GM18507 (cell line): ENCODE measurements at places on chromosomes 2 and 18.

GRCh38 chr2:237440819-237441281 lies 26.9 kb upstream of the COL6A3 start:
- no peak for DNase-seq

- no peak for DNase-seq
Measured at GRCh38 chr2:65813631-65814173, 381.3 kb upstream of the SPRED2 start.

GRCh38 chr2:232053777-232054176 lies 92.3 kb downstream of the DIS3L2 start:
- no peak for DNase-seq

GRCh38 chr2:30026091-30027055 lies 105.0 kb upstream of the ALK start:
- no peak for DNase-seq

- DNase-seq: no peak
Measured at GRCh38 chr2:221915926-221916325, 343.8 kb upstream of the EPHA4 start.

GRCh38 chr2:105822186-105822585 lies 77.5 kb downstream of the NCK2 start:
- DNase-seq: no peak

GRCh38 chr2:84084856-84085255 lies 374.2 kb downstream of the SUCLG1 start:
- no peak for DNase-seq

DNA sequence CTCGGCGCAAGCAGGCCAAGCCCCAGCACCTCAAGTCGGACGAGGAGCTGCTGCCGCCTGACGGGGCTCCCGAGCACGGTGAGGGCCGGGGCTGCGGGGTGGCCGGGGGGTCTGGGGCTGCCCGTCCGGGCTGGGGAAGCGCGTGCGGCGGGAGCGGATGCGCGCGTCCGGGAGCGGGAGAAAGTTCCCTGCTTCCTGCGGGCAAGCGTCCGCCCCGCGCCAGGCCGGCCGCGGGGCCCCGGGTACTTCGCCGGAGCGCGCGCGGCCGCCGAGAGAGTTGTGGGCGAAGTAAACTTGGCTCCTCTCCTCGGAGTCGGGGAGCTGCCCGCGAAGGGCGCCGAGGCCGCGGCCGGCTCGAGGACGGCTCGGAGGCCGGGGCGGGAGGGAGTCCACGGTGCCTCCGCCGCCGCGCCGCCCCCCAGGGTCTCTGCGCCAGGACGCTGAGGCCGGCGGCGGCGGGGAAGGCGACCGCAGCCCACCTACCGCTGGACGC lies 707 bp downstream of the SALL3 start:
- DNase-seq: no peak

- DNase-seq: no peak
Measured at GRCh38 chr2:31132786-31133185, 5.5 kb downstream of the GALNT14 start.

DNA sequence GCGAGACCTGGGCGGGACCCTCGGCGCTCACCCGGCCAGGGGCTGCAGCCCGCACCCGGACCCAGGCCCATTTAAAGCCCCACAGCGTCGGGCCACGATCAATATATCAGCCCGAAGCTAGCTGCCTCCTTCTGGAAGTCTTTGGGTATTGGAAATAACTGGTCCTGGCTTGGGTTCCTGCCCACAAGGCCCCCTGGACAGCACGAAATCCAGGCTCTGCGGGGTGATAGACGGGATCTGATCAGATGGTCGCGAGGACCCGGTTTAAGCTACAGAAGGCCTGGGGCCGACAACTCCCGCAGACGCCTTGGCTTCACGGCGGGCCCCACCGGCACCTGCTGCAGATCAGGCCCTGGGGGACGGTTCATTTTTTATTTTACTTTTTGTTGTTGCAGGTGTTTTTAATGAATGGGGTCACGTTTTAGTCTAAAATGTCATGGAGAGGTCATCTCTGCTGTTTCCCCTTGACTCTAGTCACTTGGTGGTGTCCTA lies 362 bp upstream of the PSTPIP2 start:
- DNase-seq: no peak

- DNase-seq: no peak
Measured at GRCh38 chr2:214489181-214489580, 78.3 kb downstream of the VWC2L start.

DNA sequence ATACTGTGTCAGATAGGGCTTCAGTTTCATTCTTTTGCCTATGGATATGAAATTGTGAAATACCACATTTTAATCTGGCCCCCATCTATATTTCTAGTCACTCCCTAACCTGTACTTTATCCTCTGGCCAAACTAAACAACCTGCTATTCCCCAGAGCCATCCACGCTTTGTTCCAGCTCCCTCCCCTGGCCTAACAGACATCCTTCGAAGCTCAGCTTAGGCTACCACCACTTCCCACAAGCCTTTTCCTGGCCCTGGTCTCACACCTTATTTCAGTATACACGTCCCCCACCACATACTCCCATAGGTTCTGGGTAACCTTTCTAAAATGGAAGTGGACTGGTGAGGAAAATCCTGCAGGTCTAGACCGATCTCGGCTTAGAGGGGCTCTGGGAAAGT lies 55.4 kb downstream of the MAP4K3 start:
- no peak for DNase-seq

DNA sequence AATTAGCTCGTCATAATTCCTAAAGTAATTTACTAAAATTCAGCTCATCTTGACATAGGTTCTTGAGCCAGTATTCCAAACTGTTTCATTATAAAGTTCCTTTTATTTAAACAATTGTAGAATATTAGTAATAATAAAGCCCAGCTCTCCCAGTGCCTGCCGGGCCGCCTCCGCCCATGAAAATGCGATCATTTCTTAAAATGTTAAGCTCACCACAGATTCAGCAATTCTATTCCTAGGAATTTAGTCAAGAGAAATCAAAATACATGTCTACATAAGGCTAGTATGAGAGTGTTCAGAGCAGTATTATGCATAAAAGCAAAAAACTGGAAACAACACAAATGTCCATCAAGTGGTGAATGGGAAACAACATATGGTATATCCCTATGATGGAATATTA lies 52.0 kb downstream of the XDH start:
- DNase-seq: no peak

- DNase-seq: no peak
Measured at GRCh38 chr2:60353406-60353800, 200.1 kb downstream of the BCL11A start.

DNA sequence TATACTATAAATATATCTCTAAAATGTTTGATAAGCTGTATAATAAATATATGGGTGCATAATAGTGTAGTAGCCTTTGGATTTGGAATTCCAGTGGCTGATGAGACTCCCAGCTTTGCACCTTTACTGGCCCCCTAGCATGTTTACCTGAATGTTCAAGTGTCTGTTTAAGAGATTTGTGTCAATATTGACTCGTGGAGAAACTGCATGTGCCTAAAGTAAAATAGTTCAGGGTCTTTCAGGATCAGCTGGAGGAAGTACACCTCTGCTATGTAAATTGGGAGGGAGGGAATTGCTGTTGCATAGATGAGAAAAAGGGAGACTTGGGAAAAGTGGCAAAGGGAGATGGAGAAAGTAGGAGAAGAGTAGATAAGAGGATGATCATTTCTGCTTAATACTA lies 23.9 kb downstream of the ME2 start:
- no peak for DNase-seq

DNA sequence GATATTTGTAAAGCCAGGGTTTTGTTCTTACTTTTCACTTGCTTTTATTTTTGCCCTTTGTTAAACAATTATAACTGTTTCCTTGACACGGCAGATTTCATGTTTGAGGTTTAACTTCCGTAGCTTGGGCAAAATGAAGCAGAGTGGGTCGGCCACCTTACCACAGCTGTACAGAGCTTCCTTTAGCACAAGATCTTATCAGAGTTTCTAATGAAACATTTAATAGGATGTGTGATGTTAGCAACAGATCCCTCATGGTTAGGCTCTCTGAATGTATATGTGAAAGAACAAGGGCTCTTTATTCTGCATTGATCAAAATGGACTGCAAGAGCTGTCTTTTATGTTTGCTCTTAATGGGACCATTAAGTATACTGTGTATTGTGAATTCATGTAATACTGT lies 22.3 kb downstream of the RNF125 start:
- no peak for DNase-seq

GRCh38 chr18:6146307-6146661 lies 251.0 kb upstream of the TMEM200C start:
- DNase-seq: no peak

DNA sequence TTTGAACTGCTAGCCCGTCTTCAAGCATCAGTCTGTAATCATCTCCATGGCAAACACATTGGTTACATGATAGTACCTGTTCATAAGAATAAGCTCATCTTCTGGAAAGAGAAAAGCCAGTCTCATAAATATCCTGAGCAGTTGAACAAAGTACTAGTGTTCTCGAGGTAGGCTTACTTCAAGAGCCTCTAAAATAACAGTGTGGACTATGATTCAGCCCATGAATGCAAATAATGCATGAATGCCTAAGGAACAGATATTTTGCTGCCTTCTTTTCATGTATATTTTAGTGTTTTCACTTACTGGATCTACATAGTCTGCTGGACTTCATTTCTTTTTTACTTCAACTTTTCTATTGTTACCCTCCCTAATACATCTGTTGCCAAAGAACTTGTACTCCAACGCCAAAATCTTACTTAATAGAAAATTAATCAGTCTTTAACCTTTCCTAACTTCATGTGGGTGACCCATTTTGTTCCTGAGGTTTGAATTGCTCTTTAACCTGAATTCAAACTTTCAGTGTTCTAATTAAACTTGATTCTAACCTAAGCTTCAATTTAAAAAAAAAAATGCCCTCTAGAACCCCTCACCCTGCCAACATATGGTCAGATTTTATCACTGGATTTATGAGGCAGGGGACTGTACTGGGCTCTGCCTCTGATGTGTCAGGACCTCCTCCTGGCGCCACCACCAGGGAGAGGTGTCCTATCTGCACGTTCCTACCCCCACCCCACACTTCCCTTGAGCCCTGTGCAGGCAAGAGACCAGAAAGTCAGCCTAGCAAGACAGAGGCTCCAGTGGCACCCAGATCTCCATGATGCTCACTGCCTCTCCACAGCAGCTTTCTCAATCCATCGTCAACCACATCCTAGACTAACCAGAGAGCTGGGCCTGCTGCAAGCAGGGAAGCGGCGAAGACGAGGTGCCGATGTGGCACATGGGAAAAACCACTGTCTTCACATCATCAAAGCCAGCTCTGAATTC lies 264.7 kb upstream of the ID2 start:
- no peak for DNase-seq

DNA sequence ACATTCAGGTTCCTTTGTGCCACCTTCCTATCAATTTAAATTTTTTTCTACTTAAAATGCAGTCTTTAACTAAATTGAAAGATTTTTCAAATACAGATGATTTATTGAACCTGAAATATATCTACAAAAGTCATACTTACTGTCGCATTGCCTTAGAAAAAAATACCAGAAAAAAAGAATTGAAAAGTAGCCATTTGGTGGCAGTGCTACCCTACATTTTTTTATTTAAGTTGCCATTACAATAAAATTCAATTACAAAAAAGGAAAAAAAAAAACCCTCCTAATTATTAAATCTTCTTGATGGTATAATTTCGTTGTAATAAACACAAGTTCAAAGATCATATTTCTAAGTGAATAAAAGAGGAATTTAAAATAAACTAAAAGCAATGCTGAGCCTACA lies 43.4 kb downstream of the DSC3 start:
- no peak for DNase-seq

DNA sequence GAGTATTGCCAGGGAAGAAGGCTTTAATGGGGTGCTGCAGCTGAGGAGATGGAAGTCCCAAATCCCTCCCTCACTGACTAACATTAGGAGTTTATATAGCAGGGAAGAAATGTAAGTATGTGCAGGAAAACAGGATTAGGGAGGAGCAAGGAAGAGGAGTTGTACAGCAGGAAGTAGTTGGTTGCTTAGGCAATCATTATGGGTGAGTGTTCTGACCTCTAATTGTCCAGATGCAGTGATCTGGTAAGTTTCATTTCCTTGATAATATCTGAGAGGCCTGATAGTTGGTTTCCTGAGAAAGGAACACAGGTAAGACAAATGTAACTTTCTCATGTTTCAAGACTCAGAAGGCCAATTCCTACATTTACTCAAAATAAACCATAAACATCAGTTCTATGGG lies 331.9 kb upstream of the GULP1 start:
- DNase-seq: no peak

DNA sequence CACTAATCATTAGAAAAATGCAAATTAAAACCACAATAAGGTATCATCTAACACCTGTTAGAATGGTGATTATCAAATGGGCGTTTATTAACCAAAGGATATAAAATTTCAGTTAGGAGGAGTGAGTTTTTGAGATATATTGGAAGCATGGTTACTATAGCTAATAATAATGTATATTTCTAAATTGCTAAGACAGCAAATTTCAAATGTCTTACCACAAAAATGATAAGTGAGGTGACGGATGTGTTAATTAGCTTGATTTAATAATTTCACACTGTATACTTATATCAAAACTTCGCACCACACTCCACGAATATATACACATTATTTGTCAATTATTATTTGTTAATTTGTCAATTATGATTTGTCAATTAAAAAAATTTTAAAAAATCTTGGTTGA lies 227.2 kb upstream of the DDX18 start:
- DNase-seq: no peak

DNA sequence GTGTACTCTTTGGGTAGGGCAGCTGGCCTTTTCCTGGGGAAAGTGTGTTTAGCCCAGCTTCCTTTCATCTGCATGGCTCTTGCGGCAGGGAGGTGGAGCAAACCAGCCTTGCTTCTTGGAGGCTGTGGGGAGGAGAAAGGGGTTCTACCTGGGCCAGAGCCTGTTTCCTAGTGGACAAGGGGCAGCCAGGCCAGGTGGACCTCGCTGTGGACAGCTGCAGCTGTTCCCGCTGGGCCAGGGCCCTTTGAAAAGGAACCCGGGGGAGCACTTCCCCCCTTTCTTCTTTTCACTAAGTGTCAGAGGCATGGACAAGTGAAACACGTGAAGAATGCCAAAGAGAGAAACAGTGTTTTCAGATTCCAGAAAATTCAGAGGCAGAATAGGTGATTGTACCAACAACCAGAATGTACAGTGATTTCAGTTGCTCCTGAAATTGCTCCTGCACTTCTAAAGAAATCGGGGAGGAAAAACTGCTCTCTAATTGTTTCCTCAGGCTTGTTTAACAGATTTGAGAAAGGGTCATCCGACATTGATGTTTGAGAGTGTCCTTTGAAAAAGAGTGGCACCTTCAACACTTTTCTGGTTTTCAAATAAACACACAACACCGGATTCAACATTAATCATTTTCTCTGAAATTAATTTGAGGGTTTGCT lies 3.9 kb downstream of the GLI2 start:
- DNase-seq: no peak

DNA sequence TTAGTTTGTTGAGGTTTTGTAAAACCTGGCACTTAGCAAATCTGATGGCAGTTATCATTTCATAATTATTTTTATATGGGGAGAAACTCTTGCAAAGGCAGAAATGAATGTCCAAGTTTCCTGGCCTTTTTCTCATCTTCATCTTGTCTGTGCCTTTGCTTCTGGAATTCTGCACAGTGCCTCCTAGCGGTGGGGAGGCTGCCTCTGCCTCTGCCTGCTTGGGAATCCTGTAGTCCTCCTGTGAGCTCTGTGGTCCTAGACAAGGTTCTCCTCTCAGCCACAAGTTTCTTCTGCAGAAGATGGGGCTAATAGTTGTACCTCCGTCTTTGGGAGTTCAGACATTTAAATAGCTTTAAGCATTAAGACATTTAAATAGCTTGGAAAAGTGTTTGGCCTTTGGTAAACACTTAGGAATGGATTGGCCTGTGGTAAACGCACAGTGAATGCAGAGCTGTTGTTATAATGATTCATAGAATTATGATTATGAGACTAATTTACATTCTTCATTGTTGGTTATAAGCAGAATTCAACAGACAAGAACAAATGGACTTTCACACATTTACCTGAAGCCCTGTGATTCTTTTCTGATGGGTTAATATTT lies 101.2 kb downstream of the ZNF236 start:
- DNase-seq: no peak

- no peak for DNase-seq
Measured at GRCh38 chr18:43031169-43031568, 84.3 kb downstream of the RIT2 start.
